WTC11 (cell line): ENCODE measurements at places on chromosomes 7 and 10.

GRCh38 chr7:132250480-132251326 lies 325.6 kb downstream of the PLXNA4 start:
- no peak for DNase-seq

DNA sequence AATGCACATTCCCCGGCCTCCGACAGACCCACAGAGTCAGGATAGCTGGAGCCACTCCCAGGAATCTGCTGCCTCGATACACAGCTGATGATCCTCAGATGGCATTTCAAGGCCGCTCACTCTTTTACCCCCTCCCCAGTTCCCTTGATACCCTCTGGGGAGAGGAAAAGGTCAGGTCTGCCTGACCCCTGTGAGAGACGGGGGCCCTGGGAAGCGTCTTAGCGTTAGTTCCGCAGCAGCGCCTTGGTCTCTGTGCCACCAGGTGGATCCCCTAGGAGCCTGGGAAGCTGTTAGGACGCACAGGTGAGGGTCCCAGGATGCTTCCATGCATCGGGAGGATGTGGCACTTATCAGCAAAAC lies 420.5 kb upstream of the FOXK1 start:
- DNase-seq, result no peak

GRCh38 chr10:96670786-96671185 lies 49.5 kb downstream of the PIK3AP1 start:
- no peak for DNase-seq

GRCh38 chr7:2776401-2776800 lies 67.7 kb downstream of the GNA12 start:
- no peak for DNase-seq

DNA sequence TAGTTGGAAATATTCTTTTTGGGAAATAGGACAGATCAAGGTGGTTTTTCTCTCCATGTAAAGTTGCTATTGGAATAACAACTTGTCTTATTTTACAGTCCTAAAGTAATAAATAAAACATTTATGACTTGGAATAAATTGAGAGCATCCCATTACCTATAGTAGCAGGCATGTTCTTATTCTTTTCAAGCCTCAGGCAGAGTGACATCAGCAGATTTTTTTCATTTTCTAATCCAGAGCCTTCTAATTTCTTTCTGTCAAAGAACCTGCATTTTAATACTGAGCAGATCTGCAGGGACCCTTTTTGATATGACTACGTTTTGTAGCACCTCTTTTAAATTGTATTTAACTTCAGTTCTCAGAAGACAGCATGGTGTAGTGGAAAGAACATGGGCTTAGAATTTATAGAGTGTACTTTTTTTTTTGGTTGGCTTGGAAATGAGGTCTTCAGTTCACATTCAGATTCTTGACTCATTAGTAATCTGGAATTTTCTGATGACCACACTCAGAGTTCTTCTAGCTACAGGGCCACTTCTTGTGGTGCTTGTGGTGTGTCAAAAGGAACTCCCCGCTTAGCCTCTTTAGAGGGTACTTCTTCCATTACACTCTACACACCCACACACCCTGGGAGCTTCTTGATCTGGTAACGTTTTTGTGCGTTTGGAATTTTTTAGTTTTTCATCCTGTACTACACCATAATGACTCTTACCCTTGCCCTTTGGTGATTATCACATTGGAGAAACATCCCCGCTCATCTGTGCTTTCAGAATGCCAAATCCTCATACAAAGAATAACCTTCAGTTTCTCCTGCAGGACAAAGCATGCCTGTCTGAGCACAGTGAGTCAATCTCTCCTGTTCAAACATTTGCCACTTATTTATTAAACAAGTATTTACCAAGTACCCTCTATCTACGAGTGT lies 34.6 kb downstream of the AGK start:
- no peak for DNase-seq
